Activated CD4-positive, alpha-beta T cell treated with anti-CD3 and anti-CD28 coated beads, Interleukin-2, amount 50 U/mL, for 24 hours (primary cell): ENCODE measurements at places on chromosomes 2 and 18.
A peak's percentile ranks its signal among the peaks of the same experiment; 100 is the strongest.

DNA sequence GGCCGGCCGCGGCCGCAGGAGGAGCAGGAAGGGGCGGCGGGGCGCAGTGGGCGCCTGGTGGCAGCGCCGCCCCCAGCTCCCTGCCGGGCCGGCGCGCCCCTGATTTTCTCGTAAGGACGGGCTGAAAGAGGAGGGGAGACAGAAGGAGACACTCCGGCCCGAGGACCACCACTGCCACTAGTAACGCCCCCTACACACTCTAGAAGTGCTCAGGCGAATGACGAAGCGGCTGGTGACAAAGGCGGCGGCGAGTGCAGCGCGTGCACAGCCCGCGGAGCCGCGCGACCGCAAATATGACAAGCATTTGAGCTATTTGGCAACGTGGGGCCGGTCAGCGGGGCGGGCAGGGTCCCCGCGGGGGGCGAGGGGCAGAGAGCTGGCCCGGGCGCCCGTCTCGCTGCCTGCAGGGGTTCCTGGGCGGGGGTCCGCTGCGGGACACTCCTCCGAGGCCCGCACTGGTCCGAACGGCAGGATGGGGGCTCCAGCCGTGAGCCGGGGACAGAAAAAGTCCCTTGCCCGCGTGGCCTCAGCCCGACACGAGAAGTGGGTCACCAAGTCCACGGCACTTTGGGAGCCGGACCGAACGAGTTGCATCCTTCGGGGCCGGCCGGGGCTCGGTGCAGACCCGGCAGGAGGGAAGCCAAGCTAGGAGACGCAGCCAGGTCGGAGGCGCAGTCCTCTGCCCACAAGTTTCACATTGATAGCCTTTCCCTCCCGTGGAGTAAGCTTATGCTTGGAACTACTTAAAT is 524 bp upstream of the SERTAD2 start:
- DNase-seq: peak; percentile 44

GRCh38 chr2:72235497-72236415 is 88.1 kb upstream of the CYP26B1 start:
- DNase-seq: no peak

DNA sequence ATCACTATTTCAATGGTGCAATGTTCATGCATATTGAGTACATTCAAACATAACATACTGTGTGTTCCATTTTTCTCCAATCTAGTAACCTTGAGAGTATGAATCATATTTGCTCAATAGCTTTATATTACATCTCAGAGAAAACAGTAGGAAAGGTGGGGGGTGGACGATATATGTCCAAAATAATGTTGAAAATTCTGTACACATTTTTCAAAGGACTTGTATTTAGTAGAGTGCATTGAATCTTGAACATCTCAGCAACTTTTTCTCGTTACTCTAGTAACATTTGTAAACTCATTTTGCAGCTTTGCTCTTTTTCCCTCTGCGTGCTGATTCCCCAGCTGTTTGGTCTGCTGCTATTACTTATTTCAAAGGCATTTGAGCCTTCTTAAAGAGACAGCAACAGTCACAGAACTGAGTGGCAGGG is 1487.0 kb downstream of the LRP1B start:
- DNase-seq: no peak

GRCh38 chr2:45904946-45905631 is 253.6 kb downstream of the PRKCE start:
- no peak for DNase-seq

GRCh38 chr2:182280118-182280517 is 146.7 kb downstream of the PDE1A start:
- no peak for DNase-seq

DNA sequence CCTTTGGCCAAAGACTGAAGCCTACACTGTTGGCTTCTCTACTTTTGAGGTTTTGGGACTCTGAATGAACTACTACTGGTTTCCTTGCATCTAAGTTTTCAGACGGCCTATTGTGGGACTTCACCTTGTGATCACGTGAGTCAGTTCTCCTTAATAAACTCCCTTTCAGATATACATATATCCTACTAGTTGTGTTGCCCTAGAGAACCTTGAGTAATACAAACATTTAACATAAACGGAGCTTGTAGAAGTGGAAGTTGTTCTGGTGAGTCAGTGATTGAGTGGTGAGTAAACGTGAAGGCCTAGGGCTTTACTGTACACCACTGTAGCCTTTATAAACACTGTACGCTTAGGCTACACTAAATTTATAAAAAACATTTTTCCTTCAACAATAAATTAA is 107.2 kb upstream of the CDH2 start:
- DNase-seq: no peak

- no peak for DNase-seq
Observed at GRCh38 chr2:134009440-134009839, 244.4 kb upstream of the MGAT5 start.

GRCh38 chr2:145206496-145207281 is 686.8 kb upstream of the ZEB2 start:
- no peak for DNase-seq

- DNase-seq: no peak
Observed at GRCh38 chr18:79764131-79764530, 33.6 kb upstream of the KCNG2 start.

DNA sequence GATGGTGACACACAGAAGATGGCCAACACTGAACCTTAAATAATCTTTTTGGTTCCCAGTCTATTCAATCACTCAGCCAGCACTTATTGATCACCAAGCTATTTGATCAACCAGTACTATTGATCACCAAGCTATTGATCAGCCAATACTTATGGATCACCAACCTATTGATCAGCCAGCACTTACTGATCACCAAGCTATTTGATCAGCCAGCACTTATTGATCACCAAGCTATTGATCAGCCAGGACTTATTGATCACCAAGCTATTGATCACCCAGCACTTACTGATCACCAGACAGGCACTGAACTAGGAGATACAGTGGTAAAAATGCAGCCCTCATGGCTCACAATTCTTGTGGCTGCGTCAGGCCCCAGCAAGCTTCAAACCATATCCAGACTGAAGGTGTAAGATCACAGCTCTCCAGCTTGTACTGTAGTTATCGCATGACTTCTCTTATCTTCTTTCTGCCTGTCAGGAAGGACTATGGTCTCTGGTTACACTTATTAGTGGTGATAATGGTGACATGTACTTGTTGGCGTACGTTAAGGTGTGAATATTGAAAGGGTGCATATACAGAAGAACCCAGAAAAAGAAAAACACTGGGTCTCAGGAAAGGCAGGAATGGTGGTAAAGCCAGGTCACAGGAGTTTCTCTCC is 18.4 kb upstream of the B3GNT2 start:
- no peak for DNase-seq

GRCh38 chr2:202574541-202574940 is 60.2 kb upstream of the FAM117B start:
- no peak for DNase-seq

DNA sequence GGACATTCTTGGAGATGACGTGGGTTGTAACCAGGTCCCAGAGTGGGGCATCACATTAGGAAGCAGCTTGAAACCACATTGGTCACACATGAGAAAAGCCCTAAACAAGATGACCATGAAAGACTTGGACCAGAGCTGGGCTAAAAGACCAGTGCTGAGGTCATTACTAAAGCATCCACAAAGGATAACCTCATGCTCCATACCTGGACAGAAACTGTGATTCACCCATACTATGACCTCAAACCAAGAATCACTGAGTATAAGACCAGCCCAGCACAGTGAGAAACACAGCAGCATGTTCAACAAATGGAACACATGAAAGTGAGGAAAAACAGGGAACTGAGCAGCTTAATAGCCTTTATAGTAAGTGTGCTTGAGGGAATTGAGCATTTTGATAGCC is 635.5 kb upstream of the NETO1 start:
- no peak for DNase-seq

- no peak for DNase-seq
Observed at GRCh38 chr2:198615972-198616371, 811.6 kb downstream of the PLCL1 start.

- no peak for DNase-seq
Observed at GRCh38 chr2:42764901-42765300, 966 bp upstream of the OXER1 start.

DNA sequence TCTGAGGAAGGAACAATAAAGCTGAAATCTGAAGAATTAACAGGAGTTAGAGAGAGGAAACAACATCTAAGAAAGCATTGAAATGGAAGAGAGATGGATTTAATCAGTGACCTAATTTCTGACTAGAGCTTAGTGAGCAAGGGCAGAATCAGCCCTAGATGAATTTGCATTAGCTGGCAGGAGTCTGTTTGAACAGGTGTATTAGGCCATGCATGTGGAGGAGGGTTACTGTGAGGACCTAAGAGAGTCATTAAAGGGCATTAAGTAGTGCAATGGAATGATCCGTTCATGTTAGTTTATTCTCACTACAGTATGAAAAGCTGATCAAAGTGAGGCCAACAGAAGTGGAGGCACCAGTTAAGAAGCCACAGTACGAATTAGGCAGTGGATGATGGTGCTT is 285.3 kb downstream of the GRB14 start:
- DNase-seq: no peak

DNA sequence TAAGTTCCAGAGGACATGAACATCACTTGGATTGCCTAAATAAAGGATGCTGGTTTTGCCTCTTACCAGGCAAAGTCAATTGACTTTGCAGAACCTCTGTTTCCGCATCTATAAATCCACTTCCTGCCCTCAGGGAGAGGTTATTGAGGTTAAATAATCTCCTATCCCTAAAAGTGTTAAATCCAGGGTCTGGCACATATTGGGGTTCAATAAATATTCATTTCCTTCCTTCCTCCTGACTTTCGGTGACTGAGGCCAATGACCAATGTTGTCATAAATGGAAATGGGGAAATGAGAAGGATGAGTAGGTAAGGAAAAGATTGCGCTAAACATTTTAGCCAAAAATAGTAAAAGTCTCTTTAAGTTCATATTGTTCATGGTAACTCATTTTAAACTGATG is 16.0 kb downstream of the BCL2 start:
- DNase-seq: no peak

- DNase-seq: peak; percentile 75
Observed at GRCh38 chr2:111883661-111884591, at the start of gene ANAPC1. Gene ANAPC1 (minus strand): TSS chr2:111884193. CDS start chr2:111880825, 3,368 bp downstream.

GRCh38 chr2:36459725-36460137 is 104.2 kb downstream of the CRIM1 start:
- DNase-seq: no peak

DNA sequence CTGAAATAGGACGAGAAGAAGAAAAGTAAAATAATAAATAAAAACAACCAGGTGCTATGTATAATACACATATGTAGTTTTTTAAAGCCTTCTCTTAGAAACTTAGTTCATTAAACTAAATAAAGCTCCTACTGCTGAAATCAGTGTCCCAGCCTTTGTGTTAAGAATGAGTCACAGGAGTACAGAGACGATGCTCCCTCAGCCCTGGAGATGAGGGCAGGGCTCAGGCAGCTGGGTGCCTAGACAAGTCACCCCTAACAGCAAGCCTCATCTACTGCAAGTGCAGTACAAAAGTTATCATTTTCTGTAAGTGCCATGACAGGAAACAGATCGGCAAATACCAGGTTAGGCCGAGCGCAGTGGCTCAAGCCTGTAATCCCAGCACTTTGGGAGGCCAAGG is 18.2 kb downstream of the KIDINS220 start:
- DNase-seq: no peak

GRCh38 chr2:42909966-42910365 is 117.6 kb upstream of the HAAO start:
- no peak for DNase-seq

DNA sequence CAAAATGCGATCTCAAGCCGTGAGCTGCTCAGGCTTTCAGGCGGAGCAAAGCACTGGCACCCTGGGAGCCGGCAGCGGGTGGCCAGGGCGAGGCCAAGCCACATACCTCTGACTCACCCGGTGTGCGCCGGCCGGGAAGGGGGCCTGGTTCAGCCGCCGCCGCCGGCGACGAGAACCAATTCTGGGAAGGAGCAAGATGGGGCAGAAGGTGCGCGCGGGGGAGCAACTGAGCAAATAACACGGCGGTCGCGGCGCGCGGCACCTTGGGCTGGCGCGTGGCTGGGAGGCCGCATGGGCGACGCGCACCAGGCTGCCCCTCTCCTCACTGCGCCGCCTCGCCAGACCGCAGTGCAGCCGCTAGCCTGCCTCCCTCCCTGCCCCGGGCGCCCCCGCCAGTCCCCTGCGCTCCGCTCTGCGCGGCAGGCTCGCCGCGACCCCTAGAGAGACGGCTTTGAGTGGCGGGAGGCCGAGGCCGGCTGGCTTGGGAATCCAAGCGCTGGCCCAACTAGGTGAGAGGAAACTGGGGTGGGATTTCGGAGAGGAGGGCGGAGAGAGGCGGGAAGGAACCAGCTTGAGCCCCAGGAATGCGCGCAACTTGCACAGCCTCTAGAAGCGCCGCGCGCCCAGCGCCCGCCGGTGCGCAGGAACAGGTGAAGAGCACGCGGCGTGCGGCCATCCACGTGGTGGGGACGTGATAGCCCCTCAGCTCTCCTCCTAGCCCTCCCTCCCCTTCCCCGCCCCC is 3.2 kb downstream of the NRP2 start:
- DNase-seq: no peak
